ENCODE measurements at places on chromosomes 5 and 9.

DNA sequence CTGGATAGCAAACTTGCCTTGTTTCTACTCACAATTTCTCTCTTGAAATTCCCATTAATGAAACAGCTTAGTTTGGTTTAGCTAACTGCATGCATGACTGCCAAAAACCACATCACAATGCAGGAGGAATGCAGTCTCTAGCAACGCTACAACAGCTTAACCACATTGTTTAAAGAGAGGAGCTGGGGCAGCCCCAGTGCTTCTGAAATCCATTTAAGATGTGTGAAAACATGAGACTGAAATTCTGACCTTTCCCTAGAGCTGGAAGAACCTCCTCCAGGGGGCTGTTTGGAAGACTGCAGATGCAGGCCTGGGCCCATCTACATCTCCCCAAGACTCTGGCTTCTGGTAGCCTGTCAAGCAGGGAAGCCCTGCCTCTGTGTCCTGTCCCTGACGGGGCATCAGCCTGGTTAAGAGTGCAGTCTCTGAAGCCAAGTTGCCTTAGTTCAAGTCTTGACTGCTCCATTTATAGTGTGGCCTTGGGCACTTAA is 157.1 kb downstream of the ZNF462 start:
- peak; percentile 89 for DNase-seq

GRCh38 chr9:123784518-123784917 is 145.4 kb downstream of the DENND1A start:
- DNase-seq: peak; percentile 85

- DNase-seq: no peak
Measured at GRCh38 chr5:81698813-81699212, 52.1 kb downstream of the SSBP2 start.

DNA sequence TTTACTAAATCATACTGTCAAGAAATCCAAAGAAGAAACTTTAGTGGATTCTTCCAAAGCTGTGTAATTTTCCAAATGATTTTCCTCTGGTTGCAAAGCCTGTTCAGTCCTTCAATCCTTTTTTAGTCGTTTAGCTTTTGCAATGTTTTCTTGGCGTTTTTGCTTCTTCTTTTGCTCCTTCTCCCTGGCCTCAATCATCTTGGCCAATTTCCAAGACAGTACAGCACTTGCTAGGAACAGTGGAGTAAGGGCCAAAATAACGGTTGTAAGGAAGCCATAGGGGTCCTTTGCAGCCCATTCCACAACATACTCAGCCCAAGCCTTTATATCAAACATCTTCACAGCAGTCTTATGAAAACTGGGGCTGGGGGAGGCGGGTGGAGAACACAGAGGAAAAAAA is 2.4 kb downstream of the SMIM15 start:
- DNase-seq: no peak

DNA sequence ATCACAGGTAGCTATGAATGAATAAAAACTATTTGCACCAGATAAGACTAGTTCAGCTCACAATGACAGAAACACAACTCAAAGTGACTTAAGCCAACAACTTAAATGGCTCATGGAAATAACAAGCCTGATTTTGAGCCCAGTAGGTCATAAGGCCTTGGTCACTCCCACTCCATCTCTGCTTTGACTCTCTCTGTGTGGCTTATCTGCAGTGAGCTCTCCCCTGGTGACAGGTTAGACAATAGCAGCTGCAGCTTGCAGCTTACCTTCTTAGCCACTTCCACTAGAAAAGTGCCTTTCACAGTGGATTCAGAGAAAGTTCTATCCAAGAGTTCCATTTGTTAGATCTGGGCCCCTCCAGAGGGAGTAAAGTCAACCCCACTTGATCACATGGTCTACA is 315.7 kb downstream of the RAB3C start:
- no peak for DNase-seq

- DNase-seq: no peak
Measured at GRCh38 chr9:127490535-127491230, 39.4 kb downstream of the LRSAM1 start.

DNA sequence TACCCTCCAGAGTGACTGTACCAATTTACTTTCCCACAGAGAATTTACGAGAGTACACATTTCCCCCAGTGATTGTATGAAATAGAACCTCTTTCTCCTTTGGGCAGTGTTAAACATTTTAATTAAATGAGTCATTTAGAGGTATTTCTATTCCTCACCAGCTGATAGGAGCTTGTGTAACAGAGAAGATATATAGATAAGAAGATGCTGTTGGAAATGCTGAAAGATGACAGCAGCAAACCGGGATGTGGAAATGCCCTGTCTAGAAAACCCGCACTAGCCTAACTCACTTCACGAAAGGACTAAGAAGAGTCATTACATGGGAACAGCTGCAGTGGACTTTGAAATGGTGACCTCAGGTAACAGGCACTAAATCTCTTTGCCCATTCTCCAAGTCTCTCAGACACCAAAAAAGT is 68.3 kb downstream of the LPAR1 start:
- DNase-seq: peak; percentile 36

- DNase-seq: no peak
Measured at GRCh38 chr9:3012842-3013241, 168.9 kb upstream of the PUM3 start.

- no peak for DNase-seq
Measured at GRCh38 chr9:90112788-90113187, 508.0 kb downstream of the GADD45G start.

DNA sequence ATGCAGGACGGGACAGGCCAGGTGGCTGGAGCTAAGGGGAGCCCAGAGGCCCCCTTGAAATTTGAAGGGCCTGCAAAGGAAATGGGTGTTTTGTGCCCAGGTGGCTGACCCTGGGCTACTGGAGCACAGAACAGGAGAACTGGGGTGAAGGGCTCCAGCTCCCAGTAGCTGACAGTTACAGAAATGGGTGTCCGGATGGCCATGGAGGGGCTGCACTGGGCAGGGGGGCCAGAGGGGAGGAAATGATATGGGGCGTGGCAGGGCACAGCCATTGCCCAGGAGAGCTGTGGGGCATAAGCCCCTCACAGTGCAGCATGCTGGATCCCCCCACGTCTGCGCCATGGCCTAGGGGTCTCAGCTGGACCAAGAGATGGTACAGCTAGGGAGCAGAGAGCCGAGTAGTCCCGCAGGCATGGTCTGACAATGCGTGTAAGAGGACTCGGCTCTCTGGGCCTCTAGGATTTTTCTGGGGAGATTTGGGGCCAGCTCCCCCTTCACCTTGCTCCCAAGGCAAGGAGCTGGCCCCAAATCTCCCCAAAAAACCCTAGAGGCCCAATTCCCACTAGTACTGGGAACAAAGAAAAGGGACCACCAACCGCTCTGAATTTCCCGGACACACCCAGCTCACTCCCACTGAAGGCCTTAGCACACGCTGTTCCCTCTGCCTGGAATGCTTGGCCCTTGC is 7.9 kb upstream of the CARD19 start:
- DNase-seq: no peak

- peak; percentile 11 for DNase-seq
Measured at GRCh38 chr5:18393565-18394442, 759.5 kb downstream of the TAF11L14 start.

DNA sequence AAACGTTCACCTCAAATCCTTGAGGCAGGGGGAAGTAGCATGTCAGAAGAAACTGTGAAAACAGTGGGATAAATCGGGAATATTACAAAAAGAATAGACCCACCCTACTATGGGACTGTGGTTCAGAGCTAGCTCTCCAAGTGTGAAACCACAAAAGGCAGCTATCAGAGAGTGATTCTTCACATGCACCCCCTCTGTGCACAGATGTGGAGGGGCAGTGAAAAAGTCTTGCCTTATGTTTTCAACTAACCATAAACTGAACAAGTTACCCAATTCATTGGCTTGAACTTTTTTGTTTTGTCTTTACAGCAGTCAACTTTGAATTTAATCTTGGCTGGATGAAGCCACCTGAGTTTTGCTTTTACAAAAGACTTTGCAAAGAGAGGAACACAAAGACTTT is 98.8 kb upstream of the NR4A3 start:
- no peak for DNase-seq

- DNase-seq: peak; percentile 48
Measured at GRCh38 chr5:108884736-108885135, 137.0 kb downstream of the FER start.

GRCh38 chr5:80216753-80217596 is 38.9 kb downstream of the SERINC5 start:
- no peak for DNase-seq

DNA sequence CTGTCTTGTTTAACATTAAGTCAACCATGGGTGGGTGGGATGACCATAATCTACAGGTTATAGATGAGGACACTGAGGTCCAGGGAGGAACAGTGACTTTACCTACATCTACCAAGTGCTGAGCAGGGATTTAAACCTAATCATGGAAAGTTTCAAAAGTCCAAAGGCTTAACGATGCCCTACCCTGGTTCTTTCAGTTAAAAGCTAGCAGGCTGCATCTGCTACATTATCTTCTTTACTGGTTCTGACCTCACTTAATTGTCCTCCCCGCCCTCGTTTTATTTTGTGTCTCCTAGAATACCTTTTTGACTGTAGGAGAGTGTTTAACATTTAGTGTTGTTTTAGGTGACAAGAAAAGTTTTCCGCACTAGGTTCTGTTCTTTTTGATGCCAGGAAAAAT is 735.2 kb downstream of the TLR4 start:
- no peak for DNase-seq

GRCh38 chr9:129080298-129080600 is 662 bp upstream of the DOLPP1 start:
- no peak for DNase-seq

DNA sequence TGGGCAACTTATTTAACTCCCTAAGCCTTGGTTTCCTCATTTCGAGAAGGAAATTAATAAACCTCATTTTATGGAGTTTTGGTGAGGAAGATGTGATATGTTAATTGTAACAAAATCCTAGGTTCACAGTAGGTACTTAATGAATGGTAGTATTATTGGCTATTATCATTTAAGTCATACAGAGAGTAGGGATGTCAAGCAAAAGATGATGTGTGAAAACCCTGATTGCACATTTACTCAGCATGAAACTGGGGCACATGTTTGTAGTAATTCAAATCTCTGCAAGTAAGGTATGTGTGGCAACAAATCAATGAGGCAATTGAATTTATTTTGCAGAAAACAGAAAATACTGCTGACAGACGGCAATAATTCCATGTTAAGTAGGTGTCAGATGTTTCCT is 127.3 kb downstream of the CSNK1G3 start:
- no peak for DNase-seq

- DNase-seq: no peak
Measured at GRCh38 chr9:133080161-133080560, 18.4 kb downstream of the CEL start.

GRCh38 chr5:135602882-135603721 is 24.3 kb upstream of the CXCL14 start:
- no peak for DNase-seq

DNA sequence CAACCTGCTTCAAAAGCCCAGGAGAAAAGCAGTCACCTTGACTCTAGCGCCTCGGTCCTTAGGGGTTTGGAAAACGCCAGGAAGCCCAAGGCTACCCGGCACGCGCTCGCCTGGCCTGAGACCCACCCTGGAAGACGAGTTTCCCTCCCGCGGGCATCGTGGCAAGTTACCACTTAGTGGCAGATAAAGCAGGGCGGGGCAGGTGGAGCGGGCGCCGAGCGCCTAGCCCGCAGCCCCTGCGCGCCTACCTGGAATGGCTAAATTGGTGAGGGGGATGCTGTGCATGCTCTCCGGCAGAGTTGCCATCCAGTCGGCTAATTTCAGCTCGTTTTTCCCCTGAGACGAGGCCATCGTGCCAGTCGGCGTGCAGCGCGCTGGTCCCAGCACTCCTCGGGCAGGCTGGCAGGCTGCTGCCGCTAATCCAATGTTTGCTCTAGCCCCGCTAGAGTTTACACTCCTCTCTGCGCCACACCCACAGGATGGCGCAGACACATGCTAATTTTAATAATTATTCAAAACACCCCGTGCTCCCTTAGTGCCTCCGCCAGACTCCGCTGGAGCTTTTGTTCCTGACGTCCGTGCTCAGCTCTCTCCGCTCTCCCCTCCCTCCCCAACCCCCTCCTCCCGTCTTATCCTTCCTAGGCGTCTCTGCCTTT is at the start of gene PLCXD3:
TSS of gene PLCXD3 (minus strand) at position 426 of the 656 bp plus-strand sequence. CDS start at position 351, 75 bp downstream.
- no peak for DNase-seq
